Neuronal stem cell (in vitro differentiated cells): ENCODE measurements at places on chromosomes 13 and 19.

DNA sequence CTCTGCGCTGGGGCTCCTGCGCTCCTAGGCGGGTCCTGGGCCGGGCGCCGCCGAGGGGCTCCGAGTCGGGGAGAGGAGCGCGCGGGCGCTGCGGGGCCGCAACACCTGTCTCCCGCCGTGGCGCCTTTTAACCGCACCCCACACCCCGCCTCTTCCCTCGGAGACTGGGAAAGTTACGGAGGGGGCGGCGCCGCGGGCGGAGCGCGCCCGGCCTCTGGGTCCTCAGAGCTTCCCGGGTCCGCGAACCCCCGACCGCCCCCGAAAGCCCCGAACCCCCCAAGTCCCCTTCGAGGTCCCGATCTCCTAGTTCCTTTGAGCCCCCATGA is at the start of gene GJB2:
GJB2 (minus strand) TSS at position 103 of the 326 bp plus-strand sequence. CDS start 3,357 bp downstream, outside the sequence.
- no peak for DNase-seq

DNA sequence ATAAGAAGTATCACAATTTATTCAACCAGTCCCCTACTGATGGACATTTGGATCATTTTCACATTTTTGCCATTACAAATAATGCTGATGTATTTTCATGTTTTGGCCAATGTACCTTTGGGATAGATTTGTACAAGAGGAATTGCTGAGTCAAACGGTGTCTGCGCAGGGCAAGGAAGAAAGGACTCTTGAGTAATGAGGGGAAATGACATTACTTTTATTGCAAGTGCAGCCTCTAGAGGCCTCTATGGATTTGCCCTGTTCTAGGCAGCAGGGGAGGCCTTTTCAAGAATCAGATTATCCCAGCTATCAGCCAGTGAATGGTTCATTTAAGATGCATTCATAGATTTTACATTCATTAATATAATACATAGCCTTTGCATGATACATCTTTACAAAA is 32.9 kb upstream of the GTF3A start:
- no peak for DNase-seq

GRCh38 chr13:56720841-56721240 is 419.9 kb upstream of the PRR20A start:
- no peak for DNase-seq

DNA sequence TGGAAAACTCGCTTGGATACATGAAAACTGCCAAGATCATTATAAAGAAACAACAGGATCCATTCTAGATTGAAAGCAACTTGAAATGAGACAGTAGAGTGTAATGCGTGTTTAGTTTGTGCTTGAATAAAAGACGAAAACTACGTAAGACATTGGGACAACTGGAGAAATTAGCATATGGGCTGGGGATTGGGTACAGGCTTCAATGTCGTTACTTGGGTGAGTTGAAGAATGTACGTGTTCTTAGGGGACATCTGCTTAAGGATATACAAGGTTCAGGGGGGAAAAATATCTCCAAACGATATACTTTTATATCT is 471 bp upstream of the ERVK3-1 start:
- DNase-seq: no peak

- DNase-seq: no peak
These were observed 279.8 kb downstream of the DCLK1 start for GRCh38 chr13:35851356-35851755.

DNA sequence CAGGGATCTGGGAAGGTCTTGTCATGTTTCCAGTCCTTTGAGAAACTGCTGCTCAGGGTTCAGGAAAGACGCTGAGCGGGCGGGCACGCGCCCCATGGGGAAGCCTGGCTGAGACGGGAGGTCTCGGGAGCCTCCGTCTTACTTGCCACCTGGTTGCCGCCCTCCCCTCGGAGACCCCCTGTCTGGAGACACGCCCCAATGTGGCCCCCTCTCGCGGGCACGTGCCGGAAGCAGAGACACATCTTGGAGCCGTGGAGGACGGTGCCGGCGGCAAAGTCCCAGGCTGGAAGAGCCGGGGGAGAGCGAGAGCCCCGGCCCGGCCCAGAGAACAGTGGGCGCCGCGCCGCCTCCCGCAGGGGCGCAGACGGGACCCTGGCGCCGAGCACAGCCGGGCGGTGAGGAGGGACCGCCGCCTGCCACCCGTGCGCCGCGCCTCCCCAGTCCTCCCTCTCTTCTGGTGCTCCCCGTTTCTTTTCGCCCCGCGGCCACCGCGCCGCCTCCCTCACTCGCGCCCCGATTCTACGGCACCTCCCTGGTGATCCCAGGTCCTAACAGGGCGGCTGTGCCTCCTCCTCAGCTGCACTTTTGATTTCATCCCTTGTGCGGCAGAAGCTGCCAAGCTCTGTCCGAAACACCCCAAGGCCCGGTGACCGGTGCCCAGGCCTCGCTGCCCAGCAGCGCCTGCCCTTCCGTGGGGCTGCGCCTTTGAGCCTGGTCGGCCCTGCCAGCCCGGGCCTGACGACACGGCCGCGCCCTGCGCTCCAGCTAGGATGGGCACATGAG is 15.5 kb downstream of the GJB2 start:
- DNase-seq: no peak
